ENCODE measurements at places on chromosomes 12 and 14.

GRCh38 chr12:1690578-1691122, at the start of gene ADIPOR2:
TSS of gene ADIPOR2 (plus strand) at chr12:1691070. CDS start at chr12:1754344, 63,274 bp downstream.
- peak; percentile 91 for DNase-seq

GRCh38 chr14:65753061-65753460, 340.5 kb downstream of the FUT8 start:
- no peak for DNase-seq

DNA sequence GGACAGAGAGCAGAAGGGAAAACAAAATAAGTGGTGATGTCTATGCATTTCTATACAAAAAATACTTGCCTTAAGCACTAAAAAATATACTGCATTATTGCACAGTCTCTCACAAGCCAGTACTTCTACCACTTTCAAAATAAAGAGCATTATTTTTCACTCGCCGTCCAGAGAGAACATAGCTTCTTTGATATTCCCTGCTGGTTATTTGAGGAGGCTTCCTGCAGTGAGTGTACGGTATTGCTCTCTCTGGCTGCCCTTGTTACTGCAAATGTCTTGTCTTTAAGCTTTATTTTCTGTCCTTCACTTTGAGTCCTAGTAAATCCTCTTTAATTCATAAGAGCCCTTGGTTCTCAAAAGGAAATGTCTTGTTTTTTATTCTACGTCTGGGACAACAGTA, 81.1 kb downstream of the EML1 start:
- no peak for DNase-seq

DNA sequence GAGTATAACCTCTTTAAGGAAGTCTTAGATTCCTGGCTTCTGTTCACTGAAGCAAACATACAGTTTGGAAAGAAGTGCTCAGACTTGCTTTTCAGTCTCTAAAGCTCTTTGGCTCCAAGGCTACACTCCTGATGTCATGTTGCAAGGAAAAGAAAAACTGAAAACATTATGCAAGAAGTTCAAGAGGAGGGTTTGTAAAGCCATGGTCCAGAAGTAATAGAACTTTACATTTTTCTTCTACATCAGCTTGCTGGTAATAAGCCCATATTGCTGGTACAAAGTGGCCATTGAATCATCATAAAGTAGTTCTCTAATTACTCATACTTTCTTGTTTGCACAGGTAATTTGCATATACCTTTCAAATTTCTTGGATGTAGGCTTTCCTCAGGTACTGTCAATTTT, 83.6 kb downstream of the BBS10 start:
- no peak for DNase-seq

All from stimulated activated CD8-positive, alpha-beta memory T cell treated with anti-CD3 and anti-CD28 coated beads, Interleukin-7, amount 100 ng/mL, for 48 hours (primary cell).